ENCODE measurements at places on chromosomes 3 and 15.
A peak's percentile ranks its signal among the peaks of the same experiment; 100 is the strongest.

GRCh38 chr3:3165241-3165640 is 14.2 kb downstream of the CRBN start:
- no peak for DNase-seq

DNA sequence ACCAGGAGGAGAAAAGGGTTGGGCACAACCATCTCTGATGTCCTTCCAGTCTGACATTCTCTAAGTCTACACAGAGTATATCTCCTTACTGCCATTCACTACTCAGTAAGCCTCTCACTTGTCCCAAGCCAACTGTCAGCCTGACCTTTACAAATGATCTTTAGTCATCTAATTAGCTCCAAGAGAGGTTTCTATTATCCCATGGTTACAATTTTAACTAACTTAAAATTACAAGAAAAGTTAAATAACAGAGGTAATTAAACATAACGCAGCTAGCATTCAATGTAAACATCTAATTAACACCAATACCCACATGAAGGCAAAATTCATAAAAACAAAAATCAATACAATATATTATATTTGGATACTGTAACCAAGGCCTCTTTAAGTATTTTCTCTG is 126.9 kb downstream of the LSAMP start:
- DNase-seq: no peak

DNA sequence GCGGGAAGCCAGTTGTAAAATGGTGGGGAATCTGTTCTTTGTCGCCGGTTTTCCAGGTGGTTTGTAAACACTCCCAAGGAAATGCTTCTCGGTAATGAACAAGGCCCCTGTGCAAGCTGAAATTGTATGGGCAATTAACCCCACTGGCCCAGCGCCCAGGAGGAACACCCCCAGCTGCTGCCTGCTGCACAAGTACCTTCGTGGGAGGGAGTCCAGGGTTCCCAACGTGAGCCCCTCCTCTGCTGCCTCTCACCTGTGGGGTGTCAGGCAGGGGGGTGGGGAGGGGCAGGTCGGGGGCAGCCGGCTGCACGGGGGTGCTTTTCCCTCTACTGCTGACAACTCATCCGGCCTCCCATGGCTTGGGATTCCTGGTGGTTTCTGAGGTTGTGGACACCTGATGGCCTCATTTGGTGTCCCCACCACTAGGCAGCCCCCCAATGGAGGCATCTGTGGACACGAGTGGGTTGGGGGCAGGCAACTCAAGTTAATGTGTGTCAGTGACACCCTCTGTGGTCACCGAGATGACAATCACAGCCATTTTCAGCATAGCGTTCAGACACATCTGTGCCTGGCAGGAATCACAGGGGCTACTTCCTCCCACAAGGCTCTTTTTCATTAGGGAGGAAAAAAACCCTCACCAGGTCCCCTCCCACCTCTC is 35.6 kb upstream of the PRR23E start:
- DNase-seq: no peak

DNA sequence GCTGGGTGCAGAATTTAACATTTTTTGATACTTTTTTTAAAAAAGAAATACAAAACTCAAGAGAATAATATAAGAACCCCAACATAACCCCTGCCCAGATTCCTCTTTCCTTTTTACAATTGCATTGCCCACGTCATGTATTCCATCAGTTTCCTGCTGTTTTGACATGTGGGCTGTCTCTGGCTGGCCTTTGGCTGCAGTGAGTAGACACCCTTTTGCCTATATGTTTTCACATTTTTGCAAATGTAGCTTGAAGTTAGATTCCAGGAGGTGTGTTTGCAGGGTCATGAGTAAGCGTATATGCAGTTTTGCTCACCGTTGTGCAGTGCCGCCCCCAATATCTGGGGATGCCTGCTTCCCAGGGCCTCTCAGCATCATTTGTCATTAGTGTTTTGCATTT is 28.0 kb upstream of the ATP10A start:
- DNase-seq: no peak

- peak; percentile 76 for DNase-seq
Measured at GRCh38 chr15:35738370-35738769, 192.4 kb upstream of the DPH6 start.

GRCh38 chr3:46124216-46125177 is 83.6 kb downstream of the CCR1 start:
- peak; percentile 34 for DNase-seq

DNA sequence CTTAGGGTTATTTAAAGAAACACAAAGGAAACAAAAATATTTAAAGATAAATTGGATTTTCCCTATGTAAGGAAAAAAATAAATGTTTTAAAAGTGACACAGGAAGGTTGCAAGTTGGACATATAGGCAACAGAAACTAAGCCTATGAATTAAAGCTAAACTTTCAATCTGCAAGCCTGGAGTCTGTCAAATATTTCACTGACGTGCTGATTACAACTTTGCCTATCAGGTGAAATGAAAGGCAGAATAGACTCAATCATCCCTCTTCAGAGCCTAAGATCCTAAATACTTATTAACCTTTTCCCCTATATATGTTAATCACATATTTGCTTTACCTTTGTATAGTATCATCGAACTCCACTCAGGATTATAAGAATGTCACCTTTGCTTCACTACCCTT is 1068.0 kb upstream of the ALCAM start:
- DNase-seq: no peak

GRCh38 chr3:118543832-118544231 is 490.8 kb downstream of the IGSF11 start:
- DNase-seq: no peak

- no peak for DNase-seq
Measured at GRCh38 chr15:85550283-85550682, 169.9 kb downstream of the AKAP13 start.

GRCh38 chr3:10758304-10759037 is 57.6 kb upstream of the SLC6A11 start:
- DNase-seq: peak; percentile 78

GRCh38 chr15:92595506-92596381 is 59.8 kb downstream of the FAM174B start:
- DNase-seq: no peak

- DNase-seq: peak; percentile 4
Measured at GRCh38 chr3:139629033-139629432, 48.7 kb downstream of the NMNAT3 start.

DNA sequence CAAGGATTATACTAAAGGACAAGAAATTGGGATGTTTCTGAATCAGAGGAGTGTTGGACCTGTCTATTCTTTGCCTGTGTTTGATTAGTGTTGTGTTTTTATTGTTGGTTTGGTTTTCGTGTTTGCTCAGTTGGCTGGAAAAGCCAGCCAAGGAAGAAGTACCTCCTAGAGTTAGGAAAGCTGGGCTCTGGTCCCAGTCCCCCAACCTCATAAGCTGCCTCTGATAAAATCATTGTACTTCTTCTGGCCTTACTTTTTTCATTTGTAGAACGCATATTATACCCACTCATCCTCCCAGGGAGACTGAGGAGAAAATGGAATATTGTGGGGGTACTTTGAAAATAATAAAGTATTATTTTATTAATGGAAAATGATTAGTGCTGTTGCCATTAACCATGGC is 177.4 kb upstream of the TRIM42 start:
- DNase-seq: no peak

GRCh38 chr3:194005930-194006501 is 129.9 kb upstream of the HES1 start:
- no peak for DNase-seq

- peak; percentile 52 for DNase-seq
Measured at GRCh38 chr3:24318677-24319287, 175.9 kb downstream of the THRB start.

DNA sequence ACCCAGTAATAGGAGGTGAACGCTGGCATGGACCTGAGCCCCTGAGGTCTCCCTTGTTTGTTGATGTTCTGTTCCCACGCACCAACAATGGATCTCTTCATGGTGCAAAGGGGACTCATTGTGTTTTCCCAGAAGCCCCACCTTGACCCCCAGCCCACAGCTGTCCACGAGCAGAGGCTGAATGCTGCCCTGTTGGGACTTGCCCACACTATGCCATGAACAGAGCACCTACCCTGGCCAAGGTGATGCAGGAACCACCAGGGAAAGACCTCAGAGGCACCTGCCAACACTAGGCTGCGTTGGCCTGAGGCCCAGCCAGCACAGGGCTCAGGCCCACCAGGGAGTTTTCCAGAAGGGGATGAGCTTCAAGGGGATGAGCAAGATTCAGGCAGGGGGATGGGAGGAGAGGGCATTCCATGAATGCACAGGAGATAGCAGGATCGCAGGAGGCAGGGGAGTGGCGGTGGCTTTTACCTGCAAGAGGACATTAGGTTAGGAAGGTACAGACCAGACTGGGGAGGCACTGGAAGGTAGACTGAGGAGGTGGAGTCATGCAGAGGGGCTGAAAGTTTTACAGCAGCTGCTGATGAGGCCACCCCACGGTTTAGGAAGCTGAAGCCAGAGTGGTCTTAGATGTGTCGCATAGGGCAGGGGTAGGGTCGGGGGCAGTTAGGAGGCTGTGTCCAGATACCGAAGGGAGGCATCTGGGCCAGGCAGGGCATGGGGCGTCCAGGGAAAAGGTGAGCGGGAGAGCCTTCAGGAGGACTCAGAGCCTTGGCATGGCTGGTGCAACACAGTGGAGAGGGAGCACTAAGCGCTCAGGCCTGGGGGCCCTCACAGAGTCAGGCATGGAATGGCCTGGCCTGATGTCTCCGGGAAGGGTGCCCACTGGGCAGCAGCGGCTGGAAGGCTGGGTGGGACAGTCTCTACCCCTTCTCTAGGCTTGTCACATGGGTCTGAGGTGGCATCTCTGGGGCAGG is 4.0 kb upstream of the PHGR1 start:
- DNase-seq: no peak

DNA sequence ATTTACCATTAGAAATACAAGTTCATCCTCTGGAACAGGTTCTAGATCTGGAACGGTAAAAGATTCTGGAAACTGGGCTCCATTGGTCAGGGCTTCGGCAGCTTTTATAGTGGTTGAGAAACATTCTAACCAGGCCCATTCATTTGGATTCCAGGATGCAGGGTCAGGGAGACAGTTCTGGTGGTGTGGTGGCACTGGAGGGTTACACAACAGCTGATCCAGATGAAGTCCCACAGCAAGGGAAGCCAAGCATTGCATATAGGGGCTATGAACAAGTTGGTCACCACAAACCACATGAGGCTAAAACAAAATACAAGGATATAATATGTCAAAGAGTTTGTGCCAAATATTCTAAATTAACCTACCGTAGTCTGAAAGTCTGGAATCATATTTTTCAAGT is 43.0 kb downstream of the FBXL22 start:
- no peak for DNase-seq

DNA sequence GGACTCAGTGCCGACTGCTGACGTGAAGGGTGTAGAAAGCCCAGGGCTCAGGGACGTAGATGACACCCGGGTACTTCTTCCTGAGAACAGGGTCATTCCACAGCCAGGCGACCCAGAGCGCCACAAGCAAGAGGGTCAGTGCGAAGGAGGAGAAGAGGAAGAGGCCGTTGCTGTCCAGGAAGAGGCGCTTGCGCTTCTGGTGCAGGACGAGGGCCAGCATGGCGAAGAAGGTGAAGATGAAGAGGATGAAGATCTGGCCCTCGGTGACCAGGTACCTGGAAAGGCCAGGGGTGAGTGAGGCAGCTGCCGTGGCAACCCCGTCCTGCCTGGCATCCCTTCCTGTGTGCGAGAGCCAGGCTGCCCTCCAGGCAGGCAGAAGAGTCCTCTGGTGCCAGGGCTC is 3.0 kb upstream of the CALML4 start:
- DNase-seq: no peak

DNA sequence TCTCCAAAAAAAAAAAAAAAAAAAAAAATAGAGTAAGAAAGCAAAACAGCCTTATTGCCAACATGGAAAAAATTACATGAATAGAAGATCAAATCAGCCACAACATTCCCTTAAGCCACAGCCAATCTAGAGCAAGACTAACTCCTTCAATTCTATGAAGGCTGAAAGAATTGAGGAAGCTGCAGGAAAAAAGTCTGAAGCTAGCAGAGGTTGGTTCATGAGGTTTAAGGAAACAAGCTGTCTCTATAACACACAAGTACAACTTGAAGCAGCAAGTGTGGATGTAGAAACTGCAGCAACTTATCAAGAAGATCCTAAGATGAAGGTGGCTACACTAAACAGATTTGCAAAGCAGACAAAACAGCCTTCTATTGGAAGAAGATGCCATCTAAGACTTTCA is 9.3 kb downstream of the PARL start:
- DNase-seq: no peak

DNA sequence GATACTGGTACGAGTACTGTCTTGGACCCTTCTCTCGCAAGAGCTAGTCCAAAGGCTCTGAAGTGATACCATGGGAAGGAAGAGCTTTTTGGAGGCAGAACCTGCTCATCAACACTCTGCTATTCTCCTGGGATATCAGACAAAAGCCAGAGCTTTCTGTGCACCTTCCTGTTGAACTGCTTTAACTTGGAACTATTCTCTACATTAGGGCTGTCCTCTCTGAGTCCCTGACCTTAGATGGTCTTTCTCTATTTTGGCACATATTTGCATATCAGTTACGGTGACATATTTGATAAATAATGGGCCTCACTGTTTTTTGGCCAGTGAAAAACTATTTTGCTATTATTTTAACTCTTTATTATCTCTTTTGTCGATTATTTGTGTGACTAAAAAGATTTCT is 146.9 kb downstream of the TIGIT start:
- DNase-seq: no peak

GRCh38 chr3:121749276-121750086 is at the start of gene GOLGB1:
TSS of gene GOLGB1 (minus strand) at chr3:121749741. CDS start at chr3:121730971, 18,770 bp downstream.
- peak; percentile 100 for DNase-seq

GRCh38 chr15:68228143-68228970 is 1.2 kb downstream of the CLN6 start:
- peak; percentile 8 for DNase-seq

- DNase-seq: no peak
Measured at GRCh38 chr3:64909011-64909410, 221.2 kb upstream of the ADAMTS9 start.

DNA sequence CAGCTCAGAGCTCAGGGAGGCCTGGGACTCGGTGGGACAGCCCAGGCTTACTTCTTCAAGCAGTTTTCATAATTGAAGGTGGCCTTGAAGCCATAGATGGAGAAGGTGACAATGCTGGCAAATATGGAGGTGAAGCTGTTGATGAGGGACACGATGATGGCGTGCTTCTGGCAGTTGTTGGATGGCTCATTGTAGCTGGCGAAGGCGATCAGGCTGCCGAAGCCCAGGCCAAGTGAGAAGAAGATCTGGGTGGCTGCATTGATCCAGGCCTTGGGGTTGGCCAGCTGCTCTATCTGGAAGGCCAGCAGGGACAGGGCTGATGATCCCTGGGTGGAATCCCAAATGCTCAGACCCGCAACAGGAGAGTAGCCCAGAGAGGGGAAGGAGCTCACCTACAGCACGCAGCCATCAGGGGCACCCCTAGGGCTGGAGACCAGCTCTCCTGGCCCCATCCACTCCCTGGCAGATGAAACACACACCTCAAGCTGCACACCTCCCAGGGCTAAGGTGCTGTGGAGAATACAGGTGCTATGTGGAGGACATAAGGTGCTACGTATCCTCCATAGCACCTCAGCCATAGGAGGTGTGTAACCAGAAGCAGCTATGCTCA is 25.1 kb downstream of the SLC6A20 start:
- no peak for DNase-seq

- DNase-seq: peak; percentile 36
Measured at GRCh38 chr3:48708481-48708889, 8.5 kb downstream of the IP6K2 start.

DNA sequence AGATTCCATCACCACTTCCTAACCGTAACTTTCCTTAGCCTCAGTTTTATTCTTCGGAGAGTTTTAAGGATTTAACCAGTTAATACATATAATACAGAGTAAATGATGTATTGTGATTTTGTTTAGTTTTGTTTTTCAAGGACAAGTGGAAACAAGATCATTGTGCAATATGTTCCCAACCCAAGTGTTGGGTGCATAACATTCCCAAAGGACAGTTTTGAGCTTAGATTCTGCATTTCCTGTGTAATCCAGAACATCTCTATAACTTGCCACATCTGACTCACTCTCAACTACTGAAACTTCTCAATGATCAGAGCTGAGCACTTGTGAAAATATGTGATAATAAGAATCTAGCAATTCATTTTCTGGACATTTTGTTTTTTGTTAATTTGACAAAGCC is 466.1 kb upstream of the PPP2R3A start:
- no peak for DNase-seq
